ENCODE measurements at places on chromosomes 12 and 14.

DNA sequence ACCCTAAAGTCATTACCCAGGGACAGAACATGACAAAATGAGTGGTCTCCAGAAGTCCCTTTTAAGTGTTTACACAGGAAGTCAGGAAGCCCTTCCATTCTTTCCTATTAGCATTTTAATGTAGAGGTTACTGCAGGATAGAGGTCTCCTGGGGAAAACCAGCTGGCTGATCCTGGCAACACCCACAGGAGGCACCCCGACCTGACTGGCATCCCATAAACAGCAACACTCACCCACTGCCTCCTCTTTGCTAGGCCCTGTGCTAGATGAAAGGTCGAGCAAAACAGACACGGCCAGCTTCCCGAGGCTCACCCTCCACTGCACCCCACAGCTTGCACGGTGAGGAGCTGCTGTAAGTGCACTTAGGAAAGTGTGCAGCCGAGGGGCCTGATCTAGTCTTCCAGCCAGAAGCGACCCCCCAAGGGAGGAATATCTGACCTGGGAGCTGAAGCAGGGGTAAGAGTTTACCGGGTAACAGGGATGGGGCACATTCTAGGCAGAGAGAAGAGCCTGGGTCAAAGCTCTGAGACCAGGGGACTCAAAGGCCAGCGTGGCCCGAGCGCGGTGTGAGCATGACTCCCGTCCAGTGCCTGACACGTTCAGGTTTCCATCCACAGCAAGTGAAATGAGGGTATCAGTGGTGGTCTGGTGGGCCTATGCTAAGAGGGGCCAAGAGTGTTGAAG, 9.0 kb downstream of the DAZAP2 start:
- no peak for DNase-seq

DNA sequence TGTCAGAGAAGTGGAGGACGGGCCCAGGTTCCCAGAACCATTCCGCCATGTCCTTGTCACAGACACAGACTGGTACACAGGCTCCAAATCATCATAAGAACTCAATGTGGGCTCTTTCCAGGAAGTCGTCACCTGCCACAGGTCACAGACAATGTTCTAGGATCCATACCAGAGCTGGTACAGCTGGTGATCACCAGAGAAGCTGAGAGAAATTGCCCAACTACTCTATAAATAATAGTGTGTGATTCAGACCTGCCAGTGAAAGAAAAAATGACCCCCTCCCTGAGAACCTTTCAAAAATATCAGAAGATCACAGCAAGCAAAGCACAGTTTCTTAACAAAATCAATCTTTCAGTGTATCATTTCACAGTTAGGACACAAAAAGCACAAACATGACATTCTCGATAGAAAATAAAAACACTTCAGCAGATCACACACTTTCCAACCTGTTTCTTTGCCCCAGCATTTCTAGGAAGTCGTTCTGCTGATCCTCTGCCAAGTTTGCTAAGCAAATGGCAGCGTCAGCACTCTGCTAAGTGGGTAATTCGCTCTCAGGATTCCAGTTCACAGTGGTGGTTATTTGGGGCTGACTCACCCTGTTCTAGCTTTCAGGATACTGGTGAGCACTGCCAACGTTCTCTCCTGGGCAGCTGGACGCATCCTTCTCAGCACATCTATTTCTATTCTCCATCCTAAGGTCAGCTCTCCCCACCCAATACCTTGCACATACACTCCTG, 223.3 kb upstream of the SFSWAP start:
- DNase-seq, result no peak

DNA sequence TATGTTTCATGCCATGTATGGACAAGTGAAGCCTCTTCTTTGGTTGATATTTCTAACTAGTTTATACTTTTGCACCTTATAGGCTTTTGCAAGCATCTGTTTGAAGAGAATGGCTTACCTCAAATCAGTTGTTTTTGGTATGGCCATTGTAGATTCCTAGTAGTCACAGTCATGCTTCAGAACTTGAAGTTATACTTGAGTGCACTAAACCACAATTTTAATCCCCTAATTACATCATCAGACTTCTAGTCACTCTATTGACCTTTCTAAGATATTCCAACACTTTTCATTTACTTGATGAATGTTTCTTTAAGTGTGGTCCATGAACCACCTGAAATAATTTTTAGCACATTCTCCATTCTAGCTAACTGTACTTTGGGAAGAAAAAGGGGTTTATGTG, 18.6 kb upstream of the KLRB1 start:
- DNase-seq, result no peak

DNA sequence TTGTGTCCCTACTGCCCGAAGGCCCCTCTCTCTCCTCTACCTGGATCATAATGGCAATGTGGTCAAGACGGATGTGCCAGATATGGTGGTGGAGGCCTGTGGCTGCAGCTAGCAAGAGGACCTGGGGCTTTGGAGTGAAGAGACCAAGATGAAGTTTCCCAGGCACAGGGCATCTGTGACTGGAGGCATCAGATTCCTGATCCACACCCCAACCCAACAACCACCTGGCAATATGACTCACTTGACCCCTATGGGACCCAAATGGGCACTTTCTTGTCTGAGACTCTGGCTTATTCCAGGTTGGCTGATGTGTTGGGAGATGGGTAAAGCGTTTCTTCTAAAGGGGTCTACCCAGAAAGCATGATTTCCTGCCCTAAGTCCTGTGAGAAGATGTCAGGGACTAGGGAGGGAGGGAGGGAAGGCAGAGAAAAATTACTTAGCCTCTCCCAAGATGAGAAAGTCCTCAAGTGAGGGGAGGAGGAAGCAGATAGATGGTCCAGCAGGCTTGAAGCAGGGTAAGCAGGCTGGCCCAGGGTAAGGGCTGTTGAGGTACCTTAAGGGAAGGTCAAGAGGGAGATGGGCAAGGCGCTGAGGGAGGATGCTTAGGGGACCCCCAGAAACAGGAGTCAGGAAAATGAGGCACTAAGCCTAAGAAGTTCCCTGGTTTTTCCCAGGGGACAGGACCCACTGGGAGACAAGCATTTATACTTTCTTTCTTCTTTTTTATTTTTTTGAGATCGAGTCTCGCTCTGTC, 1.8 kb downstream of the INHBE start:
- DNase-seq, result no peak

DNA sequence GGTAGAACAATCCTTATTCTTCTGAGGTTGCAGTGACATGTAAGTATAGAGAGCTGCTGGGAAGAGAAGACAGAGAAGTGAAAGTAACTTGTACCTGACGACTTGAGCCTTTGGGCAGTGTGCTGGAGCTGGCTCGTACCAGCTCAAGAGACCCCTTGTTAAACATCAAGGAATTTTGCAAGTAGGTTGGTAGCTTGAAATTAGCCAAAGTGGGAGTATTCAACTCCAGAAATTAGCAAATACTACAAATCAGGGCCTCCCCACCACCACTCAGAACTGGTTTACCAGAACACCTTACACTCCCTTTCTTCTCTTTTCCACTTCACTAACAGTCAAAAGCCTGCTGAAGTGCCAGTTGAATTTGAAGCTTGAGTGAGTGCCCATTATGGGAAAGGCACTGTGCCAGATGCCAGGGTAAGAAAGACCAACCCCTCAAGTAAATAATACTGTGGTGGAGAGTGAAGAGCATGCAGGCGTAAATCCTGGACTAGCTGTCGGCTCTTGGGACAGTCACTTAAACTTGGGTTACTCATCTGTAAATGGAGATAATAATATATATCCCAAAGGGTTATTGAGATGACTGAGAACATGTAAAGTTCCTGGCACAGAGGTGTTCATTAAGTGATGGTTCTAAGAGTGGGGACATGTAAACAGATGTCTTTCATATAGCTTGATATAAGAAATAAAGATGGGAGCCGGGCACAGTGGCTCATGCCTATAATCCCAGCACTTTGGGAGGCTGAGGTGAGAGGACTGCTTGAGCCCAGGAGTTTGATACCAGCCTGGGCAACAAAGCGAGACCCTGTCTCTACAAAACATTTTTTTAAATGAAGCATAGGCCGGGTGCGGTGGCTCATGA, 27.0 kb upstream of the EID3 start:
- DNase-seq, result no peak

DNA sequence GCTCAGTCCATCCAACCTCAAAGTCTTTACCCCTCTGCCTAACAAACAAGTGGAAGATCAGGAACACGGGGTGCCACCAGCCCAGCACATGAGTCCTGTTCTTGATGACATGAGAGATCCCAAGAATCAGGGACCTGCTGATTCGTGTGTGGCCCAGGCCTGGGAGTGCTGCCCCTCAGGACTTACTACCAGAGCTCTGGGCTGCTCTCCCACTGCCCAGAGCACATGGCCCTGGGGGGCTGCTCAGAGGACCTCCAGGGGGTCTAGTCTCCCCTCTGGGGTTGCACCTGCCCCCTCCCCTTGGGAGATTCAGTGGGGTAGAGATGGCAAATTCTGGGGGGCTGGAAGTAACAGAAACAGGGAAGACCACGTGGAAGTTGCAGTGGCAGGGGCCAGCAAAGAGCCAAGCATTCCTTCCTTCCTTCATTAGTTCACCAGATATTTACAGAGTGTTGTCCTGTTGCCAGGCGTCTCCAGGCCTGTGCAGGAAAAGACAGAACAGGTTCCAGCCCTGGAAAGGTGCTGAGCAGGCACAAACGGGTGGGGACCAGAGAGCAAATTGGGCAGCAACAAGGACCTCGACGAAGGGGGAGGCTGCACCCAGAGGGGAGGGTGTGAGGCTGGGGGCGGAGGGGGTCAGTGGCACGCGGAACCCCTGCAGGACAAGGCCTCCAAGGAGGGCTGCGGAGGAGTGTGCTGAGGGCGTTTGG, 45.1 kb upstream of the MEG3 start:
- no peak for DNase-seq

- DNase-seq, result no peak
These were observed 199.0 kb downstream of the BCL11B start for GRCh38 chr14:99072956-99073355.

GRCh38 chr12:6551063-6551461, 4.8 kb downstream of the IFFO1 start:
- DNase-seq, result no peak

DNA sequence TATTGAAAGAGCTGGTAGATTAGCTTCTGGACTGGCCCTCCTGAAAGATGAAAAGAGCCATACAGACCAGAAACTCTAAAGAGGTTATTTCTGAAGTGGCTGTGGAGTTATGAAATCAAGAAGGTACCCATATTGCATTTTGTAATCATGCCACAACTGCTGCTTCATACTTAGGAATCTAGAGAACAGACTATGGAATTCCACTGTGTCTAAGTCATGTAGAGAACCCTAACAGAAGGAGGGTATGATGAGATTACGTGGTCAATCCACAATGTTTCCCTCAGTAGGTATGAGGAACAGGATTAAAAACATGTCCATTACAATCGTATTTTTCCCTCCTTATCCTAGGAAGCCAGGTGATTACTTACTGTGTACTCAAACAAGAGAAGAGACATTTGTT, 708.8 kb downstream of the RERGL start:
- no peak for DNase-seq

DNA sequence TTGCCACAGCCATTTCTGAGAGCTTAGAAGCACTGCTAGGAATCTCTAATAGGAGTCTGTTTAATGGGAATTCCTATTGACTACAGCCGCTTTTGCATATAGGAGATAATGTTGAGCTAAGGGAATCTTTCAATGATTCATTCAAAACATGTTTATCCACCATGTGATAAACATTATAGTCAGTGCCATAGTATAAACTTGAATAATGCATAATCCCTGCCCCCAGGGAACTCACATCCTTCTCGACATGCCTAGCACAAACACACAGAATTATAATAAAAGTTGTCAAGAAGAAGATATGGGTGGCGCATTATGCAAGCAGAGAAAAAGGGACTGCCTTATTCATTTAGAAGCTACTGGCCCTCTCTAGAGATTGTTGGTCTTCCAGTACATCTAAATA, 248.0 kb downstream of the DAD1 start:
- DNase-seq, result no peak

DNA sequence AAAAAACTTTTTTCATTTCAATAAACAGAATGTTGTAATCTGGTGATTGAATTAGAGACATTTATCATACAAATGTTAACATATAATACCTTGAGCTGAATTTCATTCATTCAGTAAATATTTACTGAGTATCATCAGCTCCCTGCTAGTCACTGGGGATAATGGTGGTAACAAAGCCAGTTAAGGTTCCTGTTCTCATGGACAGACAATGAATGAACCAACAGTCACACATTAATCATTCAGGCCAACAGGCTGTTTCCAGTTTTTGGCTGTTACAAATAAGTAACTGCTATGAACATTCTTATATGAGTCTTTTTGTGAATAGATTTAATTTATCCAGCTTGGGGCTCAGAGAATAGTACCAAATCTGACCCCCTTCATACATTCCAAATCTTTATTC, 13.5 kb downstream of the EXD2 start:
- no peak for DNase-seq

- no peak for DNase-seq
These were observed 14.8 kb upstream of the LRRC9 start for GRCh38 chr14:59905188-59905587.

GRCh38 chr12:123034865-123035264, 54.4 kb downstream of the ARL6IP4 start:
- no peak for DNase-seq

GRCh38 chr14:32512813-32513212, 183.7 kb downstream of the AKAP6 start:
- DNase-seq, result no peak

DNA sequence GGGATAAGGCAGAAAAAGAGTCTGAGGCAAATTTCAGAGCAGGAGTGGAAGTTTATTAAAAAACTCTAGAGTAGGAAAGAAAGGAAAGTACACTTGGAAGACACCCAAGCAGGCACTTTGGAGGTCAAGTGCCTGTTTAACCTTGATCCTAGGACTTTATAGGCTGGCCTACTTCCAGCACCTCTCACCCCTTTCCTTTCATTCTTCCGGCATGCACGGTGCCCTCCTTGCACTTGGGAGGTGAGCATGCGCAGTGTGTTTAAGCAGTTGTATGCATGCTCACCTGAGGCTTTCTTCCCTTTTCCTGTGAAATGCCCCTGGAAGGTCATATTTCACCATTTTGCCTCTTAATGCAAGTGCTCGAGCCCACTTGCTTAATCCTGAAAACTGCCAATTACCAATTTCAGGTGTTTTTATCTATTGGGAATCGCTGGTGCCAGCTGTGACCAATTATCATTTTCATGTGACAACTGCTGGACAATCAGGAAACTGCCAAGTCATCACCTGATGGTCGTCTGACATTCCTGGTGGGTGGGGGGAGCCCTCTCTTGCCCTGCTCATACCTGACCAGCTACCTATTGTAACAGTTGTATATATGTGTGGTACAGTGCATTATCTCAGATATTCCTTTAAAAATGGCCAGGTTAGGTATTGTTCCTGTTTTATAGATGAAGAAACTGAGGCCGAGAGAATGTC, 53.5 kb downstream of the SUDS3 start:
- DNase-seq, result no peak

GRCh38 chr12:106647793-106648514, 65.2 kb downstream of the RFX4 start:
- DNase-seq, result no peak

- no peak for DNase-seq
These were observed 20.6 kb upstream of the CLEC2D start for GRCh38 chr12:9648701-9649531.

GRCh38 chr12:77613411-77613810, 217.3 kb upstream of the NAV3 start:
- no peak for DNase-seq

All from BJ (cell line).